Activated CD8-positive, alpha-beta memory T cell treated with anti-CD3 and anti-CD28 coated beads for 48 hours (primary cell): ENCODE measurements at places on chromosomes 5 and 9.

DNA sequence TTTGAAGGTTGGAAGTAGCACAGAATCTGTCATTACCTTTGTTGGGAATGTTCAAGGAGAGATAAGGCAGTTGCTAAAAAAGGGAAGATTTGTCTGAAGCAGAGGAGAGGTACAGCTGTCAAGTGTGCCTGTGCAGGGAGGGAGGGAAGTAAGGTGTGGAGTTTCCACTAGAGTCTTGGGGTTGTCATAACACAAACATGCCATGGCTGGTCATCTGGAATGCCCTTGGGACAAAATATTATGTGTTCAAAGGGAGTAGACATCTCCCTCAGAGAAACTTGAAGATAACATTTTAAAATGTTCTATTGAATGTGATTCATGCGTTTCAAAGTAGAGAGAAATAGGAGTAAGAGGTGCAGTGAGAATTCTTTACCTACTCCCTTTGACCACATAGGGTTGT, 95.0 kb downstream of the MUSK start:
- no peak for DNase-seq

DNA sequence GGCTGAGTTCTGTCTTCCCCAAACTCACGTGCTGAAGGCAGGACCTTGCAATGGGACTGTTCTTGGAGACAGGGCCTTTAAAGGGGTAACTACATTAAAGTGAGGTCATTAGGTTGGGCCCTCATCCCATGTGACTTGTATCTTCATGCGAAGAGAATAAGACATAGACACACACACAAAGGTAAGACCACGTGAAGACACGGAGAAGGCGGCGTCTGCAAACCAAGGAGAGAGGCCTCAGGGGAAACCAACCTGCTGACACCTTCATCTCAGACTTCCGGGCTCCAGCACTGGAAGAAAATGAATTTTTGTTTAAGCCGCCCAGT, 50.7 kb upstream of the KCNMB1 start:
- DNase-seq, result no peak

- no peak for DNase-seq
Measured at GRCh38 chr5:112257976-112258375, 161.1 kb downstream of the EPB41L4A start.

DNA sequence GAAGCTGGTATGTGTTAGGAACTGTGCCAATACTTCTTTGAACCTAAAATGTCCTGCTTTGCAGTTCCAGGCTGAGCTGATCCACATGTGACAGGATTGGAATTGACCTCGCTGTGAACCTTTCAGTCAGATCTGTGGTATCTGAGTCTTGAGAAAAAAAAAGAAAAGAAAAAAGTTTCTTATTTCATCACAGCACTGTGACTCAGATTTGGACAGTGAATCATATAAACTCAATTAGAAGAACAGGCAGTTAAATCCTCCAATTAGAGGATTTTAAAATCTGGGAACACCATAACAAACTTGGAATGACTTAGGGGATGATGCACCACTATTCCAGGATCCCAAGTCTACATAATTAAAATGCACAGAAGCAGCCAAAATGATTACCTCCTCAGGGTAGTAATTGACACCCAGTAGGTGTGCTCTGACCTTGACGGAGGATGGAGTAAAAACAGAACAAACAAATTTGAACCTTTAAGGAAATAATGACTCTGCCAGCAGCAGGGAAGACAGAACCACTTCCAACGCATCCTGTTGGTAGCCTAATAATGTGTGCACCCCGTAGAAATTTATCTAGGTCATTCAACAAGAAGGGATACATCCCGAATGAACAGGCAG, 57.8 kb upstream of the RAI14 start:
- DNase-seq, result no peak

- no peak for DNase-seq
Measured at GRCh38 chr9:69980591-69980990, 63.1 kb upstream of the MAMDC2 start.

GRCh38 chr5:94391996-94392395, 226.4 kb downstream of the KIAA0825 start:
- DNase-seq, result no peak

GRCh38 chr9:116501871-116502270, 185.2 kb upstream of the TRIM32 start:
- DNase-seq, result no peak

- no peak for DNase-seq
Measured at GRCh38 chr5:147832541-147832940, 1.1 kb upstream of the SPINK1 start.

DNA sequence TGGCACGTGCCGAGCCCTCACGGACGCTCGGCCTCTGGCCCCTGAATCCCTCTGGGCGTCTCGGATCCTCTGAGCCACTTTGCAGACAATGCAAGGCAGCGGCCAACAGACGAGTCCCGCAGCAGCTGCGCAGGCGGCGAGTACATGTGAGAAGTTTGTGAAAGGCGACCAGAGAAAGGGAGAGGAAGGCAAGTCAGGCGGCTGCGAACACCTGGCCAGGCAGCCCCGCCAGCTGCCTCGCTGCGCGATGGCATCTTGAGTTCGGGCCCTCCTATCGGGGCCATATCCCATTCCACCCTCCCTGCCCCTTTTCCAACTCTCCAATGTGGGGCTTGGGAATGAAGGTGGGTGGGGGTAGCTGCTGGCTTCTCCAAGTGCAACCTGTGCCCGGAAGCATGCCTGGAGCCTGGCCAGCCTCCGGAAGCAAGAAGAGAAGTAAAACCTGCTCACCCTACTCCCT, 4.5 kb upstream of the POU4F3 start:
- no peak for DNase-seq

GRCh38 chr5:105230516-105231157, 1668.0 kb upstream of the NUDT12 start:
- no peak for DNase-seq

DNA sequence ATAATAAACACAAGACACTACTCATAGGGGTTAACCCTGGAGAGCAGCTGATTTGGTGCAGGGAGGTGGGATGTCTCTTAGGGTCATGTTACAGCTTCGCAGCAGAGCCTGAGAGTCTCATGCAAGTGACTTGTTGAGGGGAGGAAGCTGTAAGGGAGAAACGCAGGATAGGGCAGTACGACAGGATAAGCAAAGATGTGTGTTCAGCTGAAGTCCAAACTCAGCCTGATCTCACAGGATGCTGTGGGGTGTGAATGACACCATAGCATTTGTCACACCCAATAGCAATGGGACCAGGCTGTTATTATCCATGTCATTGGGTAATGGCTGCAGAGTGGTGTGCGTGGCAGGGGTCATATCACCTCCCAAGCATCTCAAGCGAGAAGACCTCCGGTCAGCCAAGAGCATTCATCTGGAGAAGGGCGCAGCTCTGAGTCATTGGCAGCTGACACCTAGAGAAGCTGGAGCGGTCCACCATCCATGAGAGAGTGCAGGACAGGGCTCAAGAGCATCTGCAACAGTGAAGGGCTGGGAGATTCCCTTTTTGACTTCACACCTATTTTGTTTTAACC, 49.2 kb upstream of the RPL26L1 start:
- no peak for DNase-seq

- no peak for DNase-seq
Measured at GRCh38 chr9:122252796-122253195, 11.8 kb downstream of the RBM18 start.

GRCh38 chr5:123617561-123617960, 105.6 kb downstream of the CSNK1G3 start:
- no peak for DNase-seq

DNA sequence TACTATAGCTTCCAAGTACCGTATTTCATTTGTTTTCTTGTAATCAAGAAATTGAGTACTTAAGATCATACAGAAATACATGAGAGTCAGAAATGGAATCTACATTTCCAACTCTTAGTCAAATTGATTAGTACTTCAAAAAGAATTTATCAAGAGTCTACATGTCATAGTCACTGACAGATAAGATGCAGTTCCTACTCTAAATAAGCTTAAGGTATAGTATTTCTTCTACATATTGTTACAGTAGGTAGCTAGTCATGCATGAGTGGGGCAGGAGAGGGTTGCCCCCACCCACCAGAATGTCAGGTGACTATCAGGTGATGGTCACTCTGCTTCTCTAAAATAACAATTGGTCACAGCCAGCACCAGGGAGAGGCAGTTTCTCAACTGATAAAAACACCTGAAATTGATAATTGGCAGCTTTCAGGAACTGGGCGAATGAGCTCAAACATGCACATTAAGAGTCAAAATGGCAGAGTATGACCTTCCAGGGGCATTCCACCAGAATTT, 2.9 kb downstream of the BAAT start:
- no peak for DNase-seq

- DNase-seq, result no peak
Measured at GRCh38 chr5:76556511-76557221, 66.5 kb downstream of the F2RL2 start.

DNA sequence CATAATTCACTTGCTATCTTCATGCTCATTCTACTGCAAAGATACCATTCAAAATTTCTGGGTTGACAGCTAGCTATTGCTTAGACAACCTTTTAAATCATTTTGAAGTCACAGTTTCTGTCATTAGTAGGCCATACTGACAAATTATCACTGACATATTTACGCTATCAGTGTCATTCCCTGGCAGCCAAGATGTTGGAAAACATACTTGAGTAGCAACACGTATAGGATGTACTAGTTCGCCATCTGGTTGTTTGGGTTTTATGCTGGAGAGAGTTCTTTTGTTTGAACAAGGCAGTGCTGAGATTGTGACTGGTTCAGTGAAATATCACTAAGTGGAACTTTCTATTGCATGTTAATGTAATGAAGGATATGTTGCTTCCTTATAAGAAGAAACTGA, 621.9 kb downstream of the DTWD2 start:
- DNase-seq, result no peak

DNA sequence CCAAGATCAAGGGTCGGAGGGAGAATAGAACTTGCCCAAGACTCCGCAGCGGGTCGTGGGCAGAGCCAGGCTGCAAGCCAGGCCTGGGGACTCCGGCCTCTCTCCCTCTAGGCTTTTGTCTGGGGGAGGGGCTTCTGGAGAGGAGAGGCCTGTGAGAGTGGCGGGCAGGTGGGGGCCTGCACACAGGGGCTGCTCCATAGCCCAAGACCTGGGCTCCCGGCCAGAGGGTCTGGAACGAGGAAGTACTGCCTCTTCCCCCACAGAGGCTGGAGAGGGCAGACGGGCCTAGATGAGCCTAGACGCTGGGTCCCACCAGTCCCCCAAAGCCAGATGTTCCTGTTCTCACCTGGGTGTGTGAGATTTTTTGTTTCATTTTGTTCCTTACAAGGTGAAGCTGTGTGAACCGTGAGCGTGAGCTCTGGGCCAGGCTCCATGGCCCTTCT, 5.2 kb upstream of the ST6GALNAC6 start:
- DNase-seq, result no peak

DNA sequence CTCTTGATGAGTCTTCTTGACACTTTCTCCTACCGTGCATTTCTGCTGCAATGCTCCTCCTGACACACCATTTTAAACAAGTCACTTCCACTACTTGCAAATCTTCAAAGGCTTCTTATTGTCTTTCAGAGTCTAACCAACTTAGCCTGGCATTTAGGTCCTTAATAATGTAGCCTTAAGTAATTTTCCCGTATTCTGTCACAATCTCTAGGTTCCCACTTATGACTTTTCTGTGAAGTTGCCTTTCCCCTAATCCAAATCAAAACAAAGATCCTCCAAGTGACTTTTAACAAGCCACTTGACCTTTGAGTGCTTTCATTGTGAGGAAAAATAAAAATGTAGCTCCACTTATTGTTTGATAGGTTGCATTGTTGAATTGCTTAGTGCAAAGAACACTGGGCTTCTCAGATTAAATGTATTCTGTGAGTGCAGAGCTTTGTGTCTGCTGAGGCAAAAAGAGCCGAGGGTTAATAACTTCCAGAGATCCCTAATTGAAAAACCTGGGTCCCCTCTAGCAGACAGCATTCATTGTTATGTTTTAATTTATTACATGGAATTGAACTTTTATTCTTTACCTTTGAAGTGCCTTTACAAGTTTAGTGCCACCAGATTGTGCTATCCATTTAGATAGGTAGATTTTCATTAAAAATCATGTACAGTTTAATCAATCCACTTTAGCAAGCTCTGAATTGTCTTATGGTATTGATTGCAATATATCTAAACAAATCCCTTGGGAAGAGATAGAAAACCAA, 341.7 kb upstream of the TYRP1 start:
- no peak for DNase-seq

DNA sequence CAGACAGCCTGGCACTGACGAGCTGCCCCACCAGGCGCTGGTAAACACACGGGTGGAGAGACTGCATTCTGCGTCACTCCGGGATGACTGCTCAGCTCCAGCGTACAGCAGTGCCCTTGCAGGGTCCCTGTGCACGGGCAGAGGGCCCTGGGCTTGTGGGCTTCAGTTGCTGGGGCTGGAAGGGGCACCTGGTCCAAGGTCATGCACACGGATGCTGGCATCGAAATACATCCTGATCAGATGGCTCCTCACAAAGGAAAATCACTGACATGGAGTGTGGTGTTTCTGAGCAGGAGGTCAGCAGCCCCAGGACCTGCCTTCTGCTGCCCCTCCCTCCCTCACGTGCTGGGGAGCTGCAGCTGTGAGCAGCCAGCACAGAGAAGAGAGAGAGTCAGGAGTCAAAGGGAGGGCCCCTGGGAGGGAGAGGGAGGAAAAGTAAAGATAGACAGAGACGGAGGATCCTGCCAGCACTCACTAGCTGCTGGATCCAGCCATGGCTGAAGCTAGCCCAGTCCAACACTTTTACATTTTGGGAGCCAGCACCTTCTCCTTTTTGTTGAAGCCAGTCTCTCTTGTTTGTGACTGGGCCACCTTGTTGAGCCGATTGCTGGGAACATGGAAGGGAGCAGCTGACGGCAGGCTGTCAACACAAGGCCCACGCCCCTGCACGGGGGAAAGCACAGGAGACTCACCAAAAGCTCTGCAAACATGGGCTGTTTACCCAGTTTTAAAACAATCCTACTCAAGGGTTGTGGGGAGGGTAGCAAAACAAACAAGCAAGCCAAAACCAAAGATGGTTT, 166.5 kb upstream of the PHYKPL start:
- no peak for DNase-seq

DNA sequence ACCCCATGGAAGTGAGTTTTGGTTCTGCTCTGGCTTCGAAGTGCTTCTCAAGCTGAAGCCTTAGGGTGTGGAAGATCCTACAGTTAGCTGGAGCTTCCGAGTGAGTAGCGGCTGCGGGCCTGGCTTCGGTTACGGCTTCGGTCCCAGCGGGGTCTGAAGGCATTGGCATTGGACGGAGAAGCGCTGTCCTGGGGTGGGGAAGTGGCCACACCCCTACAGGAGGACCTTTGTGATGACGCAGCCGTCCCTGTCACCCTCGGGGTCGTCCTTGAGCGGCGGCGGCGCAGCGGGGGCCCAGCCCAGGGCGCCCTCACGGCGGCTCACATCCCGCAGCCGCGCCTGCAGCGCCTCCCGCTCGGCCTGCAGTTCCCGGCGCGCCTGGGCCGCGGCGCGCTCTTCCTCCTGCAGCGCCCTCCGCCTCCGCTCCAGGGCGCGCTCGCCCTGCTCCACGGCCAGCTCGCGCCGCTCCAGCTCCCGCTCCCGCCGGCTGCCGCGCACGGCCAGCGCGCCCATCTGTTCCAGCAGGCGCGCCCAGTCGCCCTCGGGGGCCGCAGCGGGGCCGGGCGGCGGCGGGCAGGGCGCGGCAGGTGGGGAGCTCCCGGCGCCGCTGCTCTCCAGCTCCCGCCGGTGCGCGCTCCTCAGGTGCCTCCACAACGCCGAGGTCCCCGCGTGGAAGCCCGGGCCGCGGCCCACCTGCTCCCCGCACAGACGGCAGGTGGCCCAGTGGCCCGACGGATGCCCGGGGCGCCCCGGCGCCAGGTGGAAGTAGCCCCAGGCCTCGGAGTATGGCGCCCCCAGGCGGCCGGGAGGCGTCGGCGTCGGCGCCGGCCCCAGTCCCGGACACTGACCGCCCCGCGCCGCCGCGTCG, 9.9 kb downstream of the ZBED3 start:
- DNase-seq, result no peak

- no peak for DNase-seq
Measured at GRCh38 chr9:103811462-103811861, 282.6 kb upstream of the SMC2 start.
